ENCODE measurements at places on chromosomes 11 and 22.

DNA sequence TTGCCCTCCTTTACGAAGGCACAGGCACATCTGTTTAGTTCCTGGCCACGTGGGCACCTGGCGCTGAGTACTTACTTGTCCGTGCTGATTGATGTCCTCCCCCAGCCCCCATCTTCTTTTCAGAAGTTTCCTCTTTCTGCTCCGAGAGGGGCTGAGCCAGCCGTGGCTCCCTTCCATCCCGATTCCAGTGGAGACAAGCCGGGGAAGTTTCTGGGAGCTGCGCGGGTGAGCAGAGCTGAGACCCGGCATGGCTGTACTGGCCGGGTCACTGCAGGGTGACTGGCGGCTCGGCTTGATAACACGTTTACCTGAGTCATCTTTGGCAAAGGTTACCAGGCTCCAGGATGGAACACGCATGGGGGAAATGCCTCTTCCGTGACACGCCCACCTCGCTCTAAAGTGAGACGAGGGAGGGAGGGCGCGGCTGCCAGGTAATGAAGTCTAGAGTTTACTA is 45.4 kb upstream of the ATXN10 start:
- peak; percentile 87 for DNase-seq

- no peak for DNase-seq
Measured at GRCh38 chr11:69014898-69015549, 2.0 kb upstream of the MRGPRF start.

GRCh38 chr11:119993722-119994121 is 144.2 kb downstream of the TRIM29 start:
- DNase-seq, result no peak

GRCh38 chr22:19130959-19131684 is at the start of gene TSSK2:
Gene TSSK2, plus strand, starts transcription at chr22:19131308. Its CDS starts 92 bp downstream, at chr22:19131400.
- DNase-seq, result no peak

DNA sequence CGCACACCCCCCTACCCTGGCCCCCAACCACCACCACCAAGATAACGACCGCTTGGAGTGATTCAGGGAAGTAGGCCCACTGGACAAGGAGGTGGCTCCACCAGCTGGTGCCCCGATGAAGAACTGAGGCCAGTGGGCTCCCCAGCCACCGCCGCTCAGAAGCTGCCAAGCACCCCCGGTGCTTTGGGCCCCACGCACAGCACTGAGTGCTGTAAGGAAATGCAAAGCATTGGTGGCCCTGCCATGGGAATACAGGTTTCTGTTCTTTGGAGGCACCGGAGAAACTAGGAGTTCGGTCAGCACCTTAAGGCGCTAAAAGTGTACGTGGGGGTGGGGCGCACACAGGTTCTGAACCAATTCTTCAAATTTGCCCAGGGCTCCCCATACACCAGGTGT is 664 bp upstream of the PRSS23 start:
- no peak for DNase-seq
